Nephron progenitor cell (in vitro differentiated cells): ENCODE measurements at places on chromosomes 3 and 15.

GRCh38 chr15:68463996-68464395, 32.0 kb upstream of the ITGA11 start:
- no peaks in the 10 kb centered on the region for H3K36me3 ChIP-seq
- H3K27me3 ChIP-seq = peaks cover 28% of the 10 kb centered on the region
- no peak overlapping the region for H3K4me3 ChIP-seq
- H3K4me1 ChIP-seq = no peaks in the 10 kb centered on the region
- no peak overlapping the region for H3K27ac ChIP-seq

DNA sequence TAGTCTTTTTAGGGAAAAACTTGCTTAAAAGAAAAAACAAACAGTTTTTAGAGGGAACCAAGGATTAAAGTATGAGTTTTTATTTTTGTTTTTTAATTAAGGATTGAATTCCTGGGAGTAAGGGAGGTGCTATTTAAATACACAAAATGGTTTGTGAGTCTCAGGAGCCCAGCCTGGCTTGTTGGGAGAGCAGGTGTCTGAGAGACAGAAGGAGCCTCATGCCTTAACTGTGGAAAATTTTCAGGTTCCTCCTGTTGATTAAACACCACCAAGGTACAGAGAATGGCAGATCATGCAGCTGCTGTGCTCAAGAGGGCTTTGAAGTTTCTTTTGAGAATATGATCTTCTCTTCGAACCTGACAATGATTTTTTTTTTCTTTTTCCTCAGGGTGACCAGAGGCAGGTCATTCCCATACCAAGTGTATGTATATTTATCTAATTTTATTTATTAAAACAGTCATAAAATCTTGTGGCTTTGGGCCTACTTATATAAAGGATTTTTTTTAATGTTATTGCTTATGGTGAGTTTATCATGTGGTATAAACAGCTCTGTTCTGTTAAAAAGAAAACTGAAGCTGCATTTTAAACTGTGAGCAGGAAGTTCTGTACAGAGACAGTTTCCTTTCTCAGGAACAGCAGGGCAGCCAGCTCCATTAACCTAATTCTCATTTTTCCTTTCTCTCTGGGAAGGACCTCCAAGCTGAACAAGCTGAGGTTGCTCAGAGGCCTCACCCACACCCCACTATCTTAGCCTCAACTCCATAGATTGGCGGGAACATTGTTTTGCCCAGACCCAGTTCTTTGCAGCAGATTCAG, 33.7 kb upstream of the VILL start:
- peaks cover 2% of the 10 kb centered on the region for H3K27me3 ChIP-seq
- H3K4me1 ChIP-seq = peaks cover 26% of the 10 kb centered on the region
- H3K27ac ChIP-seq = no peak overlapping the region
- H3K36me3 ChIP-seq = peaks cover 34% of the 10 kb centered on the region
- no peak for DNase-seq

DNA sequence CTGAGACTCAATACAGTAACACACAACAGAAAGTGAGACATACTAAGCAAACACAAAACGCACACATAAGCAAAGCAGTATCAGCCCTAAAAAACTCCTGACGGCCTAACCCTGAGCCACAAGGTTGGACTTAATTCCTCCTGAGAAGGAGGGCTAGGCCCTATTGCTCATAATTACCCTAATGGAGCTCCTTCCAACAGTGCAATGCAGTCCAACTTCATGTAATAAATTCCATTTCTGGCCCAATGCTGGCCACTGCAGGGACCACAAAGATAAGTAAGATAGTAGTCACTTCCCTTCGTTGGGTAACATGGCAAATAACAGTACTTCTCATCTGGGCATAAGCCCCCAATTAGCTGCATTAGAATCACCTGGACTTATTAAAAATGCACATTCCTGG, 4.2 kb downstream of the VPS39 start:
- peaks cover 29% of the 10 kb centered on the region for H3K4me1 ChIP-seq
- H3K27me3 ChIP-seq = no peaks in the 10 kb centered on the region
- no peak overlapping the region for H3K27ac ChIP-seq
- H3K4me3 ChIP-seq = no peak overlapping the region
- peaks cover 19% of the 10 kb centered on the region for H3K36me3 ChIP-seq
- DNase-seq = no peak

DNA sequence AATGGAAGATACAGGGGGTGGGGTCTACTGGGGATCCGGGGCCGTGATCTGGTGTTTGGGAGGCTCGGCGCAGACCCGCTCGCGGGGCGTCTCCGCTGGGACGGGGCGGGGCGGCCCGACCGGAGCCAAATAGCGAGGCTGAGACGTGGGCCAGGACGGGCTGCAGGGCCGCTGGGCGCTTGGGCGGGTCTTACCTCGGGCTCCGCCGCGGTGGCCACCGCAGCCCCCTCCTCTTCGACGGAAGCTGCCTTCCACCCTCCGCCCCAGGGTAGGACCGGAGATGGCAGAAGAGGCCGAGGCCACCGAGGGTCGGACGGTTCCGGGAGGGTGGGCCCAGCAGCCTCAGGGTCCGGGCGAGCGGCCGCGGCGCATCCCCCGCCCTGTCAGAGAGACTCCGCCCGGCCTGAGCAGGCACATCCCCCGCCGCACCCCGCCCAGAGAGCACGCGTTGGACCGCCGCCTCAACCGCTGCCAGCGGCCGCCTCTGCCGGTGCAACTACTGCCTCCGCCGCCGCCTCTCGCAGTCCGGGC, 399 bp downstream of the MYO9A start:
- peak overlapping the region; percentile 97 for H3K4me3 ChIP-seq

DNA sequence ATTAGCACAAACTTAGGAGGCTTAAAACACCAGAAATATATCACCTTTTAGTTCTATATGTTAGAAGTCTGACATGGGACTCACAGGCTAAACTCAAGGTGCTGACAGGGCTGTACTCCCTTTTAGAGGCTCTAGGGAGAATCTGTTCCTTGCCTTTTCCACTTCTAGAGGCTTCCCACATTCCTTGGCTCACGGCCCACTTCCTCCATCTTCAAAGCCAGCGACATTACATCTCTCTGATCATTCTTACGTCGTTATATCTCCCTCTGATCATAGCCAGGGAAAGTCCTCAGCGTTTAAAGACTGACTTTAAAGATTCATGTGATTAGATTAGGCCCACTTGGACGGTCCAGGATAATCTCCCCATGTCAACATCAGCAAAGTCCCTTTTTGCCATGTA, 166.3 kb downstream of the GREM1 start:
- H3K27ac ChIP-seq = peak overlapping the region; percentile 26
- peaks cover 15% of the 10 kb centered on the region for H3K36me3 ChIP-seq
- peaks cover 4% of the 10 kb centered on the region for H3K27me3 ChIP-seq
- H3K4me3 ChIP-seq = no peak overlapping the region
- peaks cover 83% of the 10 kb centered on the region for H3K4me1 ChIP-seq

- H3K27ac ChIP-seq = peak overlapping the region; percentile 13
- H3K4me3 ChIP-seq = no peak overlapping the region
- no peak for DNase-seq
- peaks cover 5% of the 10 kb centered on the region for H3K36me3 ChIP-seq
Measured at GRCh38 chr3:73561494-73561893, 63.2 kb downstream of the PDZRN3 start.

DNA sequence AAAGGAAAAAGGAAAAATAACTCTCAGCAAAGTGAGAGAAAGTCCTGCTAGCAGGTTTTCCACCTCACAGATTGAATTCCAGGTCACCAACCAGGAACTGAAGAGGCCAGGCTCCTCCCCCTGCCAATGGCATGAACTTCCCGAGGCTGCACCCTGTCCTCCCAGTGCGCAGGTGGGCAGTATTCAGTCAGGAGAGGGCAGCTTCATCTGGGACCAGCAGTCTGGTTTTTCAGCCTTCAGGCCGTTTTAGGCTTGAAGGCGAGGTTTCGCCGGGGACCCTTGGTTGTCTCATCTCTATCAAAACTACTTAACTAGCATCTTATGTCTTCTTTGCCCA, 41.2 kb downstream of the TRAT1 start:
- no peak overlapping the region for H3K4me3 ChIP-seq
- no peak overlapping the region for H3K27ac ChIP-seq
- H3K4me1 ChIP-seq = no peaks in the 10 kb centered on the region

DNA sequence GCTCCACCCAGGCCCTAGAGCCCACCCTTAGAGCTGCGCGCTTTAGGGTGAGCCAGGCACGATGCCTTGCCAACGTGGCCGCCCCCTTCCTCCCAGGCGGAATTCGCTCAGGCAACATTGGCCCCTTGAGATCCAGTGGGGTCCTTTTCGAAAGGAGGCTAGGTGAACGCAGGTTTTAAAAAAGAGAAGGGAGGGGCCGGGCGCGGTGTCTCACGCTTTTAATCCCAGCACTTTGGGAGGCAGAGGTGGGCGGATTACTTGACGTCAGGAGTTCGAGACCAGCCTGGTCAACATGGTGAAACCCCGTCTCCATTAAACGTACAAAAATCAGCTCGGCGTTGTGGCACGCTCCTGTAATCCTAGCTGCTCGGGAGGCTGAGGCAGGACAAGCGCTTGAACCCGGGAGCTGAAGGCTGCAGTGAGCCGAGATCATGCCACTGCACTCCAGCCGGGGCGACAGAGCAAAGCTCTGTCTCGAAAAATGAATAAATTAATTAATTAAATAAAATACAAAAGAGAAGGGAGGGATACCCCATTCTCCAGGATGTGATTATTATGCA, 984 bp upstream of the RPP25 start:
- peaks cover 41% of the 10 kb centered on the region for H3K4me1 ChIP-seq
- no peaks in the 10 kb centered on the region for H3K36me3 ChIP-seq
- DNase-seq = no peak
- H3K27me3 ChIP-seq = peaks cover 85% of the 10 kb centered on the region
- H3K4me3 ChIP-seq = peak overlapping the region; percentile 65

DNA sequence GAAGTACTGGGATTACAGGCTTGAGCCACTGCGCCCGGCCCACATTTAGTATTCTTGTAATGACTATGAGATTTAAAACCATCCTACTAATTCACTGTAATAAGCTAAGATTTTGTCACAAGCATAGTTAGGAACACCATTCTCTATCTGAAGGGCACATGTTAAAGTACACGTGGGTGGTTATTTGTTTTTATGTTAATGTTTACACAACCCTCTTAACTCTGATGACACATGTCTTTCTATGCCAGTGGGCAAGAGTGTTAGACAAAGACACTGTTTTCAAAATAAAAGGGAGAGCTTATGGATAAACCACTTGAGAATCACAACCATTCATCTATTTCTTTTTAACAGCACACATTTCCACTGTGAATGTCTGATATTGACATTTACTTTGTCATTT, 537.6 kb upstream of the IL12A start:
- H3K36me3 ChIP-seq = no peaks in the 10 kb centered on the region
- H3K4me3 ChIP-seq = no peak overlapping the region
- no peaks in the 10 kb centered on the region for H3K4me1 ChIP-seq

GRCh38 chr15:29911705-29912104, 89.4 kb upstream of the TJP1 start:
- DNase-seq = no peak
- H3K27me3 ChIP-seq = no peaks in the 10 kb centered on the region
- H3K36me3 ChIP-seq = peaks cover 7% of the 10 kb centered on the region
- no peak overlapping the region for H3K27ac ChIP-seq

DNA sequence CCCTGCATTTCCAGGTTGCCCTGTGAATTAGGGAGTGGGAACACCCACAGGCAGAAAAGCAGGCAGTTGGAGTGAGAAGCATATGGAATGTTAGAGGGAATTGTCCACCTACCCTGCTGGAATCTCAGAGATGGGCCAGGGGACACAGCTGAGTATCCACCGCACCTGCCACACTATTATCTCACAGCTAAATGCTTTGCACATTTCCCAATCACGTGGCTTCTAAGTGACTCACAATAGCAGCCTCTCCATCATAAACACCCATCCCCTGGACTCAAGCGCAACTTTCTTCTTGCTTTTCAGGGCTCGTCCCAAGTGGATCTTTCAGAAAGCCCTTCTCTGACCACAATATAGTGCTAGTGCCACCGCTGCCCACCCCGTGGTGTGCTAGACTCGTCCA, 389.0 kb upstream of the LMCD1 start:
- no peaks in the 10 kb centered on the region for H3K27me3 ChIP-seq
- no peaks in the 10 kb centered on the region for H3K36me3 ChIP-seq
- H3K27ac ChIP-seq = no peak overlapping the region
- no peak for DNase-seq

DNA sequence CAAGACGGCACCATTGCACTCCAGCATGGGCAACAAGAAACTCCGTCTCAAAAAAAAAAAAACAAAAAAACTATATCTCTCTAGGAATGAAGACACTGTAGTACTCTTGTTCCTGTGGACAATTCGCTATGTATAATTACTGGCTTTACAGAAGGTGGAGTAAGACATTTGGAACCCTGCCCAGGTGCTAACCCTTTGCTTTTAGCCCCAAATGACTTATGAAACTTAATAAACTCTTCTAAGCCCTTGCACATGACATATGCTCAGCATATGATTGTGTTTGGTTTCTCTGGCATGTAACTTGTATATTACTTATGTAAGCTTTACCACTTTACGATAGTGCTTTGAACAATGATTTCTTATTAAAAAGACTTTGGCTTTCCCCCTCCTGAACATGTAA, 27.3 kb upstream of the PRTG start:
- H3K27ac ChIP-seq = no peak overlapping the region
- H3K36me3 ChIP-seq = no peaks in the 10 kb centered on the region
- peaks cover 3% of the 10 kb centered on the region for H3K27me3 ChIP-seq
- H3K4me3 ChIP-seq = no peak overlapping the region

GRCh38 chr3:124221422-124221821, 229.5 kb upstream of the ROPN1 start:
- H3K27me3 ChIP-seq = no peaks in the 10 kb centered on the region
- H3K4me1 ChIP-seq = peaks cover 72% of the 10 kb centered on the region
- DNase-seq = no peak
- H3K36me3 ChIP-seq = no peaks in the 10 kb centered on the region

DNA sequence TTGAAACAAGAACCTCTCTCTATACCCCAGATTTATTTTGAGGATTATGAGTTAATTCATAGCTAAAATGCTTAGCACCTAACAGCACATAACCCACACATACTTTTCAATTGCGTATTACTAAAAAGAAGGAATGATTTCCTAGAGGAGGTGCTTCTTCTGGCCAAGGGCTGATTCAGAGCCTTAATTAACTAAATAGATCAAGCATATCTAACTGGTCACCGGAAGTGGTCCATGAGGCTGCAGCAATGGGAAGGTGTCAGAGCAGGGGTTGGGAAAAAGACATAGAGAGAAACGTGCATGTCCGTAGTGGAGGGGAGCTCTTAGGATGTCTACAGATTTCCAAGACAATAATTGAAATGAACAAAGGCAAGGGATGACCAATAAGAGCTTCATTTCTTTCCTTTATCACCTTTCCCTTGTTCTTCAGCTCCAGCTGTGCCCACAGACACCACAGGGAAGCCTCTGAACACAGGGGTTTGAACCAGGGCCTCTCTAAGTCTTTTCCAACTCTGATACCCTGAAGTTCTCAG, 467 bp downstream of the HGD start:
- no peak for DNase-seq
- H3K4me1 ChIP-seq = peaks cover 6% of the 10 kb centered on the region
- H3K4me3 ChIP-seq = no peak overlapping the region
- H3K36me3 ChIP-seq = peaks cover 11% of the 10 kb centered on the region
- H3K27ac ChIP-seq = no peak overlapping the region

DNA sequence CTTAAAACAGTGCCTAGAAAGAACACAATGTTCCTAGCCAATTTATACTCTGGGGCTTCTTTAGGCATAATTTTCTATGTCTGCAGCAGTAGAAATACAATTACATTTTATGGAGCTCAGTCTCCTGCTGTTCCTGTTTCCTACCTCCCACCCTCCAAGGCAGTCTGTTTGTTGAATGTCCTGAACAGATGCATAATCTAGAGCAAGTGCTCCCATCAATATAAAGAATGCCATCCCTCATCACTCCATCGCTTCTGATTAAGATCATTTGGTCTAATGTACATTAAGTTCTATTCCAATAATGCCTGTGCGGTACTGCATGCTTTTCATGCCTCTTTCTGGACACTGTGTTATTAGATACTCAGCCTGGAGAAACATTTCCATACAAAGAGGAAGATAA, 869.8 kb upstream of the CFAP20DC start:
- DNase-seq = no peak
- no peak overlapping the region for H3K4me3 ChIP-seq
- H3K27ac ChIP-seq = no peak overlapping the region
- no peaks in the 10 kb centered on the region for H3K27me3 ChIP-seq
- H3K36me3 ChIP-seq = no peaks in the 10 kb centered on the region
